Activated CD4-positive, alpha-beta T cell treated with anti-CD3 and anti-CD28 coated beads, Interleukin-2, amount 50 U/mL, for 4 hours (primary cell): ENCODE measurements at places on chromosomes 12 and 14.

DNA sequence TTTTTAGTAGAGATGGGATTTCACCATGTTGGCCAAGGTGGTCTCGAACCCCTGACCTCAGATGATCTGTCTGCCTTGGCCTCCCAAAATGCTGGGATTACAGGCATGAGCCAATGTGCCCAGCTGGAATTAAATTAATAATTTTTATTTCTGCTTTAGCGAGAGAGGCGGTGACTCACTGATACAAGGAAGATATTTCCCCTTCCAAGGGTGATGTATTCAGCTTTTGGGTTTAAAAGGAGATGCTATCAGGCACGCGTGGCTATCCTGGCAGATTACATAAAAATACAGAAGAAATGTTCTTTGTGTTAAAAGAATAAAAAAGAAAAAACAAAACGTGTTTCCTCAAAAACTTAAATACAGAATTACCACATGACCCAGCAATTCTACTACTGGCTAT is 12.4 kb upstream of the P2RX7 start:
- DNase-seq: no peak

DNA sequence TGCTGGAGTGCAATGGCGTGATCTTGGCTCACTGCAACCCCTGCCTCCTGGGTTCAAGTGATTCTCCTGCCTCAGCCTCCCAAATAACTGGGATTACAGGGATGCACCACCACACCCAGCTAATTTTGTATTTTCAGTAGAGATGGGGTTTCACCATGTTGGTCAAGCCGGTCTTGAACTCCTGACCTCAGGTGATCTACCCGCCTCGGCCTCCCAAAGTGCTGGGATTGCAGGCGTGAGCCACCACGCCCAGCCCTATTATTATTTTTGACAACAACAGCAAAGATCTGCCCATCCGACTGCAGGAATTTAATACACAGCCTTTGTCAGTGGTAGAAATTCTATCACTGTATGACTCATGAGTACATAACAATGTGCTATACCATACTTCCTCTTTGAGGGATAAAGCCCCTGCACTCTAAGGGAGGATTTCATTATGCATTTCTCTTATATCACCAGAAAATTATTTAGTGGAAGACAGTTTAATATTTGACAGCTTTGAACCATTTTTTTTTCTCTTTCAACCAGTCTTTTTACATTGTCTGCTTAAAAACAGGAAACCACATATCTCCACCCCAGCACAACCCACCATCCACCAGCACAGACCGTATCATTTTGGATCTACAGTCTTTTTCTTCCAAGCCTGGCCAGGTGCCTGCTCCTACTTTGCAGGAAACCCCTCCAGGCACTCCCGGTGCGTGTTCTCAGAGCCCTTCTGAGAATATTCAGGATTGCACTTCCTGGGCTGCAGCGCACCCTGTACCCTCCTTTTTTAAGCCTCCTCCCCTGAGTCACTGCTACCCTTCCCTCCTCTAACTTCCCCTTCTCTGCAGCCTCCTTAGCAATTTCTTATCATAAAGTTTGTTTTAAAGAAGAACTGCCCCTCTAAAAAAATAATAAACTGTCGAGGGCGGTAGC is 594 bp downstream of the ARHGDIB start:
- no peak for DNase-seq

- no peak for DNase-seq
Measured at GRCh38 chr12:51653431-51653830, 62.4 kb downstream of the SCN8A start.

- peak; percentile 31 for DNase-seq
Measured at GRCh38 chr14:68210729-68211299, 391.2 kb downstream of the RAD51B start.

DNA sequence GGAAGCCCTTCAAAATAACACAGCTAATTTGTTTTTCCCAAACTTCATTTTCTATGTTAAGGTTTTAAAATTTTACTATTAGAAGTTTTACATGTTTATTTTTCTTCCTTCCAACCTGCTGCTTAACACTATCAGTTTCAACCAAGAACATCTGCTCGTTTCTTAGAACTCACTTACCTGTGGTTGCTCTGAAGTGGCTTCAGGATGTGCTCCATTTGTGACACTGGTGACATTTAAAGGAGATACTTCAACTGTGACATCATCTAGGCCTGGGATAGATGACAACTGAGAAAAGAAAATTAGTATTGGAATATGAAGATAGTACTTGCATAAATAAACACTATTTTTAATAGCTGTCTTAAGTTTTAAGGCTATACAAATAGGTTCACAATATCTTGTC is 17.9 kb downstream of the WASHC3 start:
- DNase-seq: no peak

DNA sequence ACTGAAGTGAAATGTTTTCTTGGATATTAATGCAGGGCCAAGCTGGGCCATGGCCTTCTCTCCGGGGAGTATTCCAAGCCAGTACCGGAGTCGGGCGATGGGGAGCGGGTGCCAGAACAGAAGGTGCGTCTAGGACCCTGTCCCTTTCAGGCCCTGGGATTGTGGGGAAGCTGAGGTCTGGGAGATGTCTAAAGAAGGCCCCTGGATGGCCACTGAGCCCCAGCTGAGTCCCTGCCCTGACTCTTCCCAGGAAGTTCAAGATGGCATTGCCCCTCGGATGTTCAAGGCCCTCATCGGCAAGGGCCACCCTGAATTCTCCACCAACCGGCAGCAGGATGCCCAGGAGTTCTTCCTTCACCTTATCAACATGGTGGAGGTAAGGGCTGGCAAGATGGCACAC is 7.2 kb upstream of the TPI1 start:
- DNase-seq: no peak

- no peak for DNase-seq
Measured at GRCh38 chr14:47993883-47994282, 318.5 kb upstream of the MDGA2 start.

DNA sequence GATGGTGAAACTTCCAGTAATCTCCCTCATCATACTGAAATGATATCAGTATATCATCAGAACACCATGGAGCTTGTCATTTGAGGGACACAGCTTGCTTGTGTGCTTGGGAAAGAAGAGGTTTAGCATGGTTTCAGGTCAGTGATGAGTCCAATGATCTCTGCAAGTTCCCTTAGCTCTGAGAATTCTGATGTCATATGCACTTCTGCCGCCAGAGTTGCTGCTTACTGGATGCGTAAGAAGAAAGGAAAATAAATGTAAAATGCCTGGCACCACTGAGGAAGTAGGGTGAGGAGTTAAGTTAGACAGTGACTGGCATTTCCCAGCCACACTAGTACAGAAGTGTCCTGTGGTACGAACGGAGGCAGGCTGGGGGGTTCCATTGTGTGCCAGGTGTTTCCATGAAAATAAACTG is 22.6 kb downstream of the PRKCH start:
- DNase-seq: peak; percentile 36

GRCh38 chr12:121238604-121239350 is 28.8 kb downstream of the P2RX4 start:
- DNase-seq: no peak

- peak; percentile 65 for DNase-seq
Measured at GRCh38 chr12:68040450-68041075, 51.3 kb downstream of the IFNG-AS1 start.

- DNase-seq: no peak
Measured at GRCh38 chr12:39989501-39989900, 116.4 kb downstream of the SLC2A13 start.

- DNase-seq: no peak
Measured at GRCh38 chr12:6288235-6288634, 22.2 kb upstream of the PLEKHG6 start.

DNA sequence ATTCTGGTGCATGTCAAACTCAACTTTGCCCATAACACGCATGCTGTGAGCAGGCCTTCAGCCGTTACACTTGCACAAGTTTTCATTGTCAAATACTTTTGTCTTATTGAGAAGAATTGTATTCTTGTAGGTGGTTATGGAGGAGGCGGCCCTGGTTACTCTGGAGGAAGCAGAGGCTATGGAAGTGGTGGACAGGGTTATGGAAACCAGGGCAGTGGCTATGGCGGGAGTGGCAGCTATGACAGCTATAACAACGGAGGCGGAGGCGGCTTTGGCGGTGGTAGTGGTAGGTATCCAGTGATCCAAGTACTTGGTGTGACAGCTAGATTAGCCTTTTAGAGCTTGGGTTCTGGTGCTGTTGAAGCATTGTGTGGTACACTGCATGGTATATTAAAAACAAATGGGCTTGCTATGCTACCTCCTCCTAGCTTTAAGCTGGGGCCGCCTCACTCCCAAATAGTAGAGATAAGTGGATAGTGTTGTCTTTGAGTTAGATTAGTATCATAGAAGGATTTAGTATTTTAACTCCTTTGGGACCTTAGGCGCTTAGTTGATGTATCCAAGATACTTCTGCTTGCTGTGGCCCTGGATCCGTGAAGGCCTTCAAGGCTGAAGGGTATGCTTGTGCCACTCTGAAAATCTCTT is 2.5 kb downstream of the HNRNPA1 start:
- DNase-seq: no peak

- DNase-seq: no peak
Measured at GRCh38 chr12:99670635-99671034, 23.1 kb downstream of the GARIN6 start.

GRCh38 chr14:23056956-23057756 is at the start of gene CDH24:
Gene CDH24, minus strand, starts transcription at chr14:23057520. Its CDS starts 1,787 bp downstream, at chr14:23055733.
- peak; percentile 56 for DNase-seq

DNA sequence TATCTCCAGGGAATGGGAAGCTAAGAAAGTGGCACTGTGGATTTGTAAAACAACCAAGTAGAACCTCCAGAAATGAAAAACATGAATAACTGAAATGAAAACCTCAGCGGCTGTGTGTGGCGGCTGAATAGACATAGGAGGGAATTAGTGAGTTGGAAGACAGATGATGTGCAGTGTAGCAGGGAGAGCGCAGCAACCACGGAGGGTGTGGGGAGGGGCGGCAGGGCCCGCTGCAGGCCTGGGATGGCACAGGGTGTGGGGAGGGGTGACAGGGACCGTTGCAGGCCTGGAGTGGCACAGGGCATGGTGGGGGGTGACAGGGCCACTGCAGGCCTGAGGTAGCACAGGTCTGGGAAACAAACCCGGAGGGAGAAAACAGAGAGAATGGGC is 51.1 kb downstream of the BEGAIN start:
- no peak for DNase-seq

DNA sequence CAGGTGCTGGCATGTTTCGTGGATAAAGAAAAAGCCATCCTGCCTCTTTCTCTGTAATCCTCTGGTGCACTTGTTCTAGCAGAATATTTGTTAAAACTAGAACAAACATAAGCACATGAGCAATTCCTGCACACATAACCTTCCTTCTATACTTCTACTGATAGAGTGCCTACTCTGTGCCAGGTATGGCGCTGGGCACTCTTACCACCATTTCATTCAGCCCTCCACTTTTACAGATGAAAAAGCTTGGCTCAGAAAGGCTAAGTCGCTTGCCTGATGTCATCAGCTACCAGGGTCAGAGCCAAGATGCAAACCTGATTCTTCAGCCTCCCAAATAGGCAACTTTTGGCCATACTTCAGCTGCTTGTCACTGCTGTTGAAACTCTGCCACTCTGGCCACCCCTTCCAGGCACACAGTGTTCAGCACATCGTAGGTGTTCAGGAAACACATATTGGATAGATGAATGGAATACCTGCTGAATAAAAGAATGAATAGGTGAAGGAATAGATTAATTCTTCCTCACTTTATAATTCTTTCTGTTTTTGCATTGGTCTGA is 10.0 kb upstream of the C14orf132 start:
- no peak for DNase-seq

GRCh38 chr12:123787466-123787865 is 25.4 kb downstream of the DNAH10 start:
- no peak for DNase-seq

DNA sequence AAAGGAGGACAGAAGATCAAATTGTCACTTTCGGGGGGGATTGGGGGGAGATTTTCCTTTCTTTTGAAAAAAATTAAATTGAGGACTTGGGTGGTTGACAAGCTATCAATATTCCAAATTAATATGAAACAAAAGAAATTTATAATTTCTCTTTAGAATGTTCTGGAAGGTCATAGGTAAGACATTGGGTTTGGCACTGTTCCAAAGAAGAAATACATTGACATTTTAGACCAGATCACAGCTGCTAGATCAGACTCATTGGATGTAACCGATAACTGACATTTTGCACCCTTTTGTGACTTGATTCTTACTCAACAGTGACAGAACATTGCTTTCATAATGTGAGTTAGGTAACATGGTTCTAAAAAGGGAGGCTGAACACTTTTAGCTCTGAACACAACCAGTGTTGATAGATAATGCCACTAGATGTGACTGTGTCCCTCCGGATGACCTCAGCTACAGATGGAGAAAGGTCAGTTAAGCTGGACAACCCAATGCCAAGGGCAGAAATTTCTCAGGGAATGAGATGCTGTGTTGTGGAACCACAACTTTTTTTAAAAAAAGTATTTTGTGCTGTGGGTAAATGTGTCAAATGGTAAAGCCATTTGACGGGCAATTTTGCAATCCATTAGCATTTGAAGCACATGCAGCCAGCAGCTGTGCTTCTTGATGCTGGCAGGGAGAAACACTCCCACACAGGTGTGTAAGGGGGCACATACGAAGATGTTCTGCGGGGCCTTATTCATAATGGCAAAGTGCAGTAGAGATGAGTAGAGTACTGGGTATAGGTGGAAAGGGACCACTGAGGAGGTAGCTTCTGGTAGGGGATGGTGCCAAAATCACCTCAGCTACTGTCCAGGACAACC is 62.9 kb downstream of the RFX4 start:
- DNase-seq: no peak

DNA sequence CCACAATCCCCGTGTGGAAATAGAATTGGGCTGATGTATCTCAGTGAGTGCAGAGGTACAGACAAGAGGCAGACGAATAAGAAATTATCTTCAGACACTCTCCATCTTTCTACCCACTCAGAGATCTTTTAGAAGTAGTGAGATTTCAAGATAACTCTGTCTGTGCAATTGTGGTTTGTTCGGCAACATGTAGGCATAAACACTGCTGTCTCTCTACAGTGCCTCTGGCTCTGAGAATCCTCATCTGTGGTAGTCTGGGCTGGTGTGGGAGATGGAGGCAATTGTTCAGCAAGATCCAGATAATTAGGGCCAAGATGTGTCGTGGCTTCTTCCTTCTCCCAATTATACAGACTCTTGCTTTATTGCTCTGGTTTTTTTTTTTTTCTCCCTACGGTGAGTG is 3.1 kb downstream of the HOXC13 start:
- DNase-seq: no peak

DNA sequence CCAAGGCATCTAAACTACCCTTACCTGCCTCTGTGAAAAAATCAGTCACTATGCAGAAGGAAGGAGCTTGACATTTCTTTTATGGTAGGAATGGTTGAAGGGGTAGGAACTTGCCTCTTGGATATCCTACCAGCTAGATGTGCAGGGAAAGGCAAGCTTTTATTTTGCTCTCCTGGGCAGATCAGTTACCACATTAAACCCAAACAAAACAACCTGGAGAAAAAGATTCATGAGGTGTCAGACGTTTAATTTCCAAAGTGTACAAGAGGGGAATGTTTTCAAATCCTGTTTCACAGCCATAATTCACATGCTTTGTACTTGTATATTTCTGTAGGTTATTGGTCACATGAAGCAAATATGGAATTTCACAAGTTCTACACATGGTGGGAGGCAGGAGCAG is 67.0 kb upstream of the IFNG-AS1 start:
- no peak for DNase-seq

DNA sequence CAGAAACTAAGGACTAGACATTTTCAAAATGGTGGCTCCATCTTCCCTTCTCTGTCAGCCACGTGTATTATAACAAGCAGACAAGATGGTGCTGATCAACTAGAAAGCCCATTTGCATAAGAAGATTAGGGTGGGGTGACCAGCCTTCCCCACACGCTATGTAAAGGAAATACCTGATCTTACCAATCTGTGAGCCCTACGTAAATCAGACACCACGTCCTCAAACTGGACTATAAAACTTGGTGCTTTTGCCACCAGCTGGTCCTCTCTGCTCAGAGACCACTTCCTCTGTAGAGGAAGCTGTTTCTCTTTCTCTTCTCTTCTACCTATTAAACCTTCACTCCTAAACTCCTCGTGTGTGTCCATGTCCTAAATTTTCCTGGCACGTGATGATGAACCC is 101.1 kb upstream of the PLEKHG7 start:
- no peak for DNase-seq
